Activated CD4-positive, alpha-beta T cell treated with anti-CD3 and anti-CD28 coated beads for 48 hours (primary cell): ENCODE measurements at places on chromosomes 2 and 18.
A peak's percentile ranks its signal among the peaks of the same experiment; 100 is the strongest.

DNA sequence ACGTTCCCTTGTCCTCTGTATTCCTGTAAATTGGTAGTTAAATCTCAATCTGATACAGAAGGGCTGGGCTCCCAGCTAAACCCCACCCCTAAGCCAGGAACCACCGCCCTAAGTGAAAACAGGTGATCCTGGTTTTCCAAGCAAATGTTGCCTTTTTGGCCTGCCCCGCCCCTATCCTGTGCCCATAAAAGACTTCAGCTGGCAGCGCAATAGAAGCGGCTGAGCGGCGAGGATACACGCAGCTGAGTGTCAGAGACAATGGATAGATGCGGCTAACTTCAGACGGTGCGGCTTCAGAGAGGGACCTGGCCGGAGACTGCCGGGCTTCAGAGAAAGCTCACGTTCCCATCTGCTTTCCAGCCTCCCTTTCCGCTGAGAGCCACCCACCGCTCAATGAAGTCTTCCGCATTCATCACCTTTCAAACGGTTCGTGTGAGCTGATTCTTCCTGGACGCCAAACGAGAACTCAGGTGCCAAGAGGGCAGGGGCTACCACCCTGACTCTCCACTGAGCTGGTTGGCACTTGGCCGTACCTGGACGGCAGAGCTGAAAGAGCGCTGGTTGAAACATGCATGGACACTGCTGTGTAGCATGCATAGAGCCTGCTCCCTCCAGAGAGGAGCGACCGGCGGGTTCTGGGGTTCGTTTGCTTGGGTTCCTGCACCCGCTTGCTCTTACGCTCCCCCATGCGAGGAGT lies 49.5 kb upstream of the POLE4 start:
- DNase-seq: no peak

GRCh38 chr18:42635378-42636048 lies 480.0 kb downstream of the RIT2 start:
- DNase-seq: no peak

DNA sequence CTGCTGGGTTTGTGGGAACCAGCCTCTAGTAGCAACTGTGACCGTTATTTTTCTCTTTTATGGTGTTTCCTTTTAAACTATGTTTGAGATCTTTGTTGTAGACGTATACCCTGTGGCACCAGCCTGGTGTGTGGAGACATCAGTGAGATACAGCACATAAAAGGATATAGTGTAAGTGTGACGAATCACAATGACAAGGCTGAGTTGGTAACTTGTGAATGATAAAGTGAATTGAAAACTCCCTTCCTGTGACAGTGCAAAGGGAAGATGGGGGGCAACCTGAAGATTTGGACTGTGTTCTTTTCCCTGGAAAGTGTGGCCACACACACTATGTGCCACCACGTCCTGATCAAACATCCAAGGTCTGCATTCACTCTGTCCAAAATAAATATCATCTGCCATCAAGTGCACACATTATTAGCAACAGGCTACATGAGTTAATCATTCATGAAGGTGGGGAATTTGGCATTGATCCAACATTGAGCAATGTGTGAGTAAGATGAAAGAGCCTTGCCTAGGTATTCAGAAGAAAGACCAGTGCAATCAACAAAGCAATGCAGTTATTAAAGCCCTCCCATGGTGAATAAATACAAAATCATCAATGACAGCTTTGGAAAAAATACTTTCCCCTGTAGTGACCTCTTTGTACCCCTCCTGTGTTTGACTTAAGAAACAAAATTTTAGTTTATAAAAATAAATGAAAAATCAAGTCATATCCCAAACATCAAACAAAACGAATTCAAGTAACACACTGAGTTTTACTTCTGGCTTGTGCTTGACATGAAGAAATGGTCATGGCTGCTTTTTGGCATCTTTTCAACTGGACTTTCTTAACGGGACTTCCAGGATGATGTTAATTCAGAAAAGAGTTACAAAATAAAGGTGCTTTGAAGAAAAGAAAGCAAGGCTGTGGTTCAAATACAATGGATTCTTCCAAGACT lies 1280.5 kb upstream of the ZEB2 start:
- no peak for DNase-seq

GRCh38 chr18:45106331-45106774 lies 425.7 kb downstream of the SETBP1 start:
- no peak for DNase-seq

DNA sequence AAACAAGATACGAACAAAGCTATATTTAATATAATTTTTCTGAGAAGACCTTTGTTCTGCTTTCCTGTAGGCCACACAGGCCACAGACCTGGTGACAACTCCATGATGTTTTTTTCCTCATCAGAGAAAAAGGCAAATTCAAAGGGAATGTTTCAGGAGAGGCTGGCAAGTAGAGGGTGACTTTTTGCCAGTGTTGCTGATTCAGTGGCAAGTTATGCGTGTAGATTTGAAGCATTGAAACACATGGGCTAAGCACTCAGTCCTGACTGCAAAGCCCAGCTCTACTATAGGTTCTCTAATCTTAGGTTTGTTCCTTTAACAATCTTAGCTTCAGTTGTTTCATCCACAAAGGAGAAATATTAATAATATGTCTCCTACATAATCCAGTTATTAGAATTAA lies 499.8 kb downstream of the SUCLG1 start:
- DNase-seq: no peak

DNA sequence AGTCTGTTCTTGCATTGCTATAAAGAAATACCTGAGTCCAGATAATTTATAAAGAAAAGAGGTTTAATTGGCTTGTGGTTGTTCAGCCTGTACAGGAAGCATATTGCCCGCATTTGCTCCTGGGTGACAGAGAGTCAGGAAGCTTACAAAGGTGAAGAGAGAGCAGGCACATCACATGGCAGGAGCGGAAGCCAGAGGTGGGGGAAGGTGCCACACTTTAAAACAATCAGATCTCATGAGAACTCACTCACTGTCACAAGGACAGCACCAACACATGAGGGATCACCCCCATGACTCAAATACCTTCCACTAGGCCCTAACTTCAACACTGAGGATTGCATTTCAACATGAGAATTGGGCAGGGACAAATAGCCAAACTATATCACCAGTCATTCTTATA lies 124.8 kb upstream of the COL5A2 start:
- DNase-seq: peak; percentile 64

DNA sequence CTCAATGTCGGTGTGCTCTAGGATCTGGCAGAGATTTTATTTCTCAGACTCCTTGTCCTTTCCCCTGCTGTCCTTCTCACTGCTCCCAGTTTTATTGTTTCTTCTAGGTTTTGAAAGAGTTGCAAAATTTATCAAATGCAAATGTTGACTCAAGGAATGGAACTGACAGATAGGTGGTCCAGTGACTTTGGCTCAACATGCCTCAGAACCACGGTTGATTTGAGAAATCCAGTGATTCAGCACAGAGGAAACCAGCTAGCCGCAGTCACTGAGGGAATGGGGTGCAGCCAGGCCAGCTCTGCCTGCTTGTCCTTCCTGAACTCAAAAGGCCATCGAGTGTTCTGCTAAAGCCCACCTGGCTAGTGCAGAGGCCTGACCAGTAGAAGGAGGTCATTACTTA lies 125.7 kb upstream of the LYPD6 start:
- no peak for DNase-seq

DNA sequence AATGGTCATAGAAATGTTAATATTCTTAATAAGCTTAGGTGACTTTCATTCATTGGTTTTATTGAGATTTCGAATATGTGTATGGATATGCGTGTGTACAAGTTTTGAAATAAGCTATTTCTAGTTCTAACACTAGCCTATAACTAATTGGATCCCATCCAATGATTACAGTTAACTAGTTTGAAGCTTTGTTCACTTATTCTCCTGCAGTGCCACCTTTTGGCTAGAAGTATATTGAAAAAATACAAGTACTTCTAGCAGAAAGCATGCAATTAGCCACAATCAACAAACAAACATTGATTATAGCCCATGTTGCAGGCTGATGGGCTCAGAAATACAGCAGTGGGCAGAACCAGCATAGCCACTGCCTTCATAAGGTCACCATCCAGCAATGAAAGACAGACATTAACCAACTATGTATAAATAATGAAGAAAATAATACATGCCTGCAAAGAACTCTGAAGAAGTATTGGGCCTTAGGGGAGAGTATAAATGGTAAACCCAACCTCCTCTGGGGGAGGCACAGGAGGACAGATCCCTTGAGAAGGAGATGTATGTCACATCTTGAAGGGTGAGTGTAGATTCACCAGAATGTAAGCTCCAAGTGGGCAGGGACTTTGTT lies 5.1 kb upstream of the PIEZO2 start:
- no peak for DNase-seq

GRCh38 chr18:61847164-61847791 lies 45.5 kb downstream of the RNF152 start:
- no peak for DNase-seq
